ENCODE measurements at places on chromosomes 12 and 14.

- DNase-seq, result no peak
Measured at GRCh38 chr12:119201789-119202543, 23.2 kb downstream of the HSPB8 start.

- DNase-seq, result peak; percentile 85
Measured at GRCh38 chr12:8045952-8046944, 13.7 kb downstream of the FOXJ2 start.

GRCh38 chr12:41014643-41015020 is 173.5 kb upstream of the PDZRN4 start:
- DNase-seq, result no peak

DNA sequence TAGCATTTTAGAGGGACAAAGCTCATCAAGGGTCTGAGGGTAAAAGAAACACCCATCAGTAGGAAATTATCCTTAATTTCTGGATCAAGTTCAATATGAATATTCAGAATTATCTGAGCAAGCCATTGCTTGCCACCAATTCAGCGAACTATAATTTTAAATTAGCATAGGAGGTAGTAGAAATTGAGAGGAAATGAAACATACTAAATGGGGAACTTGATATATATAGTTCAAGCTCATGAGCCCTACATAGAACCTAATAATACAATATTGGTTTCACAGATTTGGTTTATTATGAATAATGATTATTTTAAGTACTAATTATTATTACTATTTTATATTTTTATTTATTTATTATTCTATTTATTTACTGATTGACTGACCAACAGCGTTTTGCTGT is 42.1 kb upstream of the GXYLT1 start:
- no peak for DNase-seq

All from activated CD4-positive, alpha-beta T cell treated with anti-CD3 and anti-CD28 coated beads, Interleukin-2, amount 50 U/mL, for 1 hour (primary cell).